Midbrain (tissue), 1 donor: ENCODE measurements at places on chromosomes 1 and 21.

DNA sequence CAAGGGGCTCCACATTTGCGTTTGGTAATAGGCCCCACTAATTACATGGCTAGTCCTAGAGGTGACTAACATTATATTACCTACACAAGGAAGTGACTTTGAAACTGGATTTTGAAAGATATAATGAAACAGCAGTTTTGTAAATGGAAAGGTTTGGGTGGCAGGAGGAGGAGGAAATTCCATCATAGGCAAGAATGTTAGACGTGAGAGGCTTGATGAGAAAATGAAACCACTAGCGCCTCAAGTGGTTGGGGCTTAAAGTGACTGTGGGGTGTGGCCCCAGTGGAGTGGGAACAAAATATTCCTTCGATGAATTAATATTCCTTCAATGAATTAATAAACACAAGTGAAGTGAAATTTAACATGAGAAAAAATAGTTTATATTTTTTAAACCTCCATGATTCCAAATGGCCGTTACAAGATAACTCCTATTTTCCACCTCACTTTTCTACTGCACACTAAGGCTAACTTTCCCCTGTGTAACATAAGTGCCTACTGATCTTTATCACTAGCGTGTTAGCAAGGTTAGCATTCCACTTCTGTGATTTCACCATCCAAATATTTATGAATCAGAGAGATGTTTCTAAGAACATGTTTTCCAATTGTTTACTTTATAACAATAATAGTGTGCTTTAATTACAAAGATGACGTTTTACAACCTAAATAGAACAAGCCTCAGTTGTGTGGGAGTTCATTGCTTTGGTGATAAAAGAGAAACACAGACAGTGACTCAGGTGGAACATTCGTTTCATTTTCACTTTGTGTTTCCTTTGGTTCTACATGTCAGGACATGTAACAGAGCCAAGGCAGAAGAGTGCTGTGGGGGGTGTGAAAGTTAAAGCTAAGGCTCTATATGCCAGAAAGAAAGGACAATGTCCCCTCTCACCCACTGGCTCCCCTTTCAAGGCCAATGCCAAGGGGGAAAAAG lies 12.5 kb upstream of the ATF3 start:
- DNase-seq, result no peak

DNA sequence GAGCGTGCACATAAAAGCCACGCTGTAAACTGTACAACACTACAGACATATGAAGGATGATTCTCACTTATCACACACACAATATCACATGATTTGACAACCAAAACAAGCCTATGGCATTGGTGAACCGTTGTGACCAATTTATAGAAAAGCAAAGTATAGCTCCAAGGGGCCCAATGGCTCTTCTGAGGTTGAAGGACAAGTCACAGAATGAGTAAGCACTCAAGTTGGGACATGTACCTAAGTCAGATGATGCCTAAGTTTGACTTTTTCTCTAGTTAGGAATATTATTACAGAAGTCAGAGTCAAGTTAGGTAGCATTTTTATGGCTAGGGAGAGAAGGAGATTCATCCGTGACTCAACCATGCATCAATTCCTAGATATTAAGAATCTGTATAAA lies 45.7 kb downstream of the PLPP3 start:
- no peak for DNase-seq

DNA sequence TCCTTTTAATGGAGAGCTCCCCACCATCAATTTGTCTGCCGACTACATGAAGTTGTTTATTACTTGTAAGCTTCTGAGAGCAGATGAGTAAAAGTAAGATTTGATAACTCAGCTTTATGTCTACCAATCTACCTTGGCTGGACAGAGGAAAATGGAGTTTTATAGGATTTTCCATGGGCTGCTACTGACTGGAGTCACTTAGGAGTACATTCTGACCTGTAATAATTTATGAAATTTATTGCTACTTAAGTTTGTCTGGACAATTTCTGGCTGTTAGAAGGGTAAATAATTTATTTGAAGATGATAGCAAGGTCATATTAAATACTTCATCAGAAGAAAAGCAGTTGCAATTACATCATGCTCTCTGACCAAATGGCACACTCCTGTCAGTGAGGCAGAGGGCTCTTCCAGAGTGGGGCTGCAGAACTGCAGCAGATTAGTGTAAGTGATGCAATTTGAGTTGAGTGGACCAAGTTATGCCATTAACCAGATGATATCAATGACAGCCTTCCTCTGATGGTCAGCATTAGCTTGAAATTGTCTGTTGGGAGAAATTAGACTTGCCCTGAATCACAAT lies 736.7 kb upstream of the PTBP2 start:
- DNase-seq, result no peak

DNA sequence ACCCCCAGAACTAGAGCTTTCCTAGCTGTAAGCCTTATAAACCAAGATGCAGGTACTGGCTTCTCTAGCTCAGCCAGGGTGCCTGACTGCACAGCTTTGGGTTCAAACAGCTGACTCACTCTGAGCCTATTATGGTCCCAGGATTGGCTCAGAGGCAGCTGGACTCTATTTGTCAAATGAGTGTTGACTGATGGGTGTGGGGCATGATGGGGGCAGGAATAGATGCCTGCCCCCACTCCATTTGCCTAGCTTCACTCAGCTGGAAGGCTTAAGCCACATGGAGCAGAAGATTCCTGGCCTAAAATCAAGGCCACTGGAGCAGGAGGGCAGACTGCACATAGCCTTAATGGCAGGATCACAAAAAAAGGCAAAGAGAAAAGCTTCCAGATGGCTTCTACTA lies 90.5 kb downstream of the PIK3R3 start:
- no peak for DNase-seq

DNA sequence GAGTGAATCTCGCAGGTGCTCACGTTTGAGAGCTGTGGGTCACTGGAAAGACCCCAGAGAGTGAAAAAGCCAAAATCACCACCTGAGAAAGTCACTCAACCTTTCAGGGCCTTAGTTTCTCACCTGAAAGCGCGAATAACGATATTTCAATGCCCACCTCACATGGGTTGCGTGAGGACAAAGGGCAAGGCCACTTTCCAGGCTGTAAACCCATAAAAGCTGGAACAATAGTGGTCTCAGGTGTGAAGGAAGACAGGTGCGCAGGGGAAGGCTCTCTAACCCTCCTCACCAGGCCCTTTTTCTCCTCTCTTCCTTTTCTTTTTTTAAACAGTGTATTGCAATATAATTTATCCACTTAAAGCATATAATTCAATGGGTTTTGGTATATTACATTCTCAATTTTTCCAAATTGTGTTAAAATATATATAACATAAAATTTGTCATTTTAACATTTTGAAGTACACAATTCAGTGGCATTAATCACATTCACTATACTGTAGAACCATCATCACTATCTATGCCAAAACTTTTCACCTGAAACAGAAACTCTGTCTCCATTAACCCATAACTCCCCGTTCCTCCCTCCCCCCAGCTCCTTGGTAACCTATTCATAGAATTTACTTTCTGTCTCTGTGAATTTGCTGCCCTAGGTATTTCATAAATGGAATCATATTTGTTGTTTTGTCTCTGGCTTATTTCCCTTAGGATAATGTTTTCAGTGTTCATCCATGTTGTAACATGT lies 118.4 kb upstream of the TNR start:
- no peak for DNase-seq

DNA sequence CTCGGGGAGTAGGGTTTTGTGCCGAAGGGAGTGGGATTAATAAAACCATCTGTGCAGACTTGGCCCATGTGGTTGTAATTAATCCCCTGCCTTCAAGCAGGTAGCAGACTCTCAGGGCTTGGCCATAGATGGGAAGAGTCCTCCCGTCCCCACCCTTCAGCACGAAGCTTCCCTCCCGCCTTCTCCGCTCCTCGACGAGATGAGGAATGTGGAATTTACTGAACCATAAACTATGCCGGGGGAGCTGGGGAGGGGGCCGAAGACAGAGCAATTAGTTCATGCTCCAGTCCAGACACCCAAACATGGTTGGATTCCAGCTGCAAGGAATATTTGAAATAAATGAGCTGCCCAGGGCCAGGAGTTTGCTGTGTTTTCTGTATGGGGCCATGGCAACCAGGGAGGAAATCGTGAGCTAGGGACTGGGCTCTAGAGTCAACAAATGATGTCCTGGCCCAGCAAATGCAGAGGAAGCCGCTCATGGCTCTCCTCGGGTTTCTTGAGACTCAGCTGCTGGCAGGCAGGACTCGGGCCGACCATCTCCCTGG lies 78.8 kb downstream of the SPSB1 start:
- no peak for DNase-seq
